HCEC 1CT (cell line): ENCODE measurements at places on chromosomes 13 and 19.
A peak's percentile ranks its signal among the peaks of the same experiment; 100 is the strongest.

DNA sequence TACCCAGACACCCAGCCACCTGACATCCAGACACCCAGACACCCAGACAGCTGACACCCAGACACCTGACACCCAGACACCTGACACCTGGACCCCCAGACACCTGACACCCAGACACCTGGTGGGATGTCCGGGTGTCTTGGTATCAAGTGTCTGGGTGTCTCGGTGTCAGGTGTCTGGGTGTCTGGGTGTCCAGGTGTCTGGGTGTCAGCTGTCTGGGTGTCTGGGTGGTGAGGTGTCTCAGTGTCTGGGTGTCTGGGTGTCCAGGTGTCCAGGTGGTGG, 18.6 kb downstream of the C19orf12 start:
- no peak for DNase-seq

DNA sequence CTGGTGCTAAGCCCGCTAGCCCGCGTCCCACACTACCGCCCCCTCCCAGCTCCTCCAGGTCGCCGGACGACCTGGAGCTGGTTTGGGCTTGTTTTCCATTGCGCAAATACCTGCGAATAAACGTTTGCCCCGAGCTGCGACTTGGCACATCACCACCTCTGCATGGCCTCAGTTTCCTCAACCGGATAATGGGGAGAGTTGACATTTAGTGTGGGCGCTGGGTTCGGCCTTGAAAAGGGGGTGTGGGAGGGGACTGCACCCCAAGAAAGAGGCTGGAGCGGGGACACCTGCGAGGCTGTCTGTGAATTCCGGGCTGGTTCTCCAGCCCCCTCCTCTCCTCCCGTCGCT, 11.0 kb upstream of the JUND start:
- peak; percentile 27 for DNase-seq

GRCh38 chr13:73739394-73739793, 394.8 kb downstream of the KLF12 start:
- no peak for DNase-seq

GRCh38 chr13:99425485-99426341, 75.6 kb upstream of the TM9SF2 start:
- DNase-seq, result no peak

GRCh38 chr13:109383683-109384082, 402.7 kb downstream of the IRS2 start:
- DNase-seq, result peak; percentile 76

GRCh38 chr13:51122868-51123566, 11.9 kb upstream of the C13orf42 start:
- no peak for DNase-seq

- DNase-seq, result no peak
These were observed 19.0 kb upstream of the LEUTX start for GRCh38 chr19:39759457-39760184.

GRCh38 chr13:108922108-108922507, 292.7 kb downstream of the MYO16 start:
- DNase-seq, result no peak

DNA sequence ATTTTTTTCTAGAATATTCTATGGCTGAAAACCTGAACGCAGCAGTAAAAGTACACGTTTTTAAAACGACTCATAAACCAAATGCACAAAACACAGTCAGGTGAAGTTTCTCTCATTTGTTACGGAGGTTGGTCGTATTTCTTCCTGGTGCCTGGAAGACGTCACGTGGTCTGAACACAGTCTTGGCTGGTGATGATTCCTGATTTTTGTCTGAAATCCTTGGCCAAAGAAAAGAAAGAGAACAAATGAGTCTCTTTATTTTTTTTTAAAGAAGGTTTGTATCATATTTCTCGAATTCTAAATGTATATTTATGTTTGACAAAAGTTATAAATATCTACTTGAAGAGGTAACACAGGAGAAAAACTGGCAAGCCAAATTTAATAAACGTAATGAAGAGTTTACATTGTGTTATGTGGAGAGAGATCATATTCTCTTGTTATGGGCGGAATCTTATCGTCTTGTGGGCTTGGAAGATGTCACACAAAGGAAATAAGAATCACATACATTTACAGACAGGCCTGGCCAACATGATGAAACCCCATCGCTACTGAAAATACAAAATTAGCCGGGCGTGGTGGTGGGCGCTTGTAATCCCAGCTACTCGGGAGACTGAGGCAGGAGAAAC, 10.0 kb upstream of the PNMA8A start:
- no peak for DNase-seq

DNA sequence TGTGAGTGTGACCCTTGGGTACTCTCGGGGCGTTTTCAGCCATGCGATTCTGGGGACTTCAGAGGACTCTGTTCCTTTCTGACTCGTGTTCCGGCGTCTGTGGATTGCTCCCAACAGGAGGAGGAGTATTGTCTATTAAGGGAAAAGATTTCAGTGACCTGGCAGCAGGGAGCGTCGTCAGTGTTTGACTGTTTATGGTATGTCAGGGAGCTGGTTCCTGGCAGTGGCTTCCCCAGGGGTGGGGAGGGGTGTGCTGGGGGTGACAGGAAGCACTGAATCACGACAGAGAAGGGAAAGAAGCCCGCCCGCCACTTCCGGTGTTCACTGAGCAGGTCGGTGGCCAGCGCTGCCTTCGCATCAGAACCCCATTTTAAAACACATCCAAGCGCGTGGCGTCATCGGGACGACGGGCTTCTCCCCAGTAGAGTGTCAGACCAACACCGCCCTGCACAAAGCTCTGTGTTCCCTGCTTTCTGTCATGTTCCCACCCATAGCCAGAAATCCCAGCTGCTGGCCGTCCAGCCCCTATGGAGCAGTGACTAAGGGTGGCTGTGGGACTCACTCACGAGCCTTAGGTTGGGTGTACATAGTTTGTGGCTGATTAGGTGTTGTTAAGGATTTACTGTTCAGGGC, 33.8 kb downstream of the COL4A2 start:
- peak; percentile 89 for DNase-seq

DNA sequence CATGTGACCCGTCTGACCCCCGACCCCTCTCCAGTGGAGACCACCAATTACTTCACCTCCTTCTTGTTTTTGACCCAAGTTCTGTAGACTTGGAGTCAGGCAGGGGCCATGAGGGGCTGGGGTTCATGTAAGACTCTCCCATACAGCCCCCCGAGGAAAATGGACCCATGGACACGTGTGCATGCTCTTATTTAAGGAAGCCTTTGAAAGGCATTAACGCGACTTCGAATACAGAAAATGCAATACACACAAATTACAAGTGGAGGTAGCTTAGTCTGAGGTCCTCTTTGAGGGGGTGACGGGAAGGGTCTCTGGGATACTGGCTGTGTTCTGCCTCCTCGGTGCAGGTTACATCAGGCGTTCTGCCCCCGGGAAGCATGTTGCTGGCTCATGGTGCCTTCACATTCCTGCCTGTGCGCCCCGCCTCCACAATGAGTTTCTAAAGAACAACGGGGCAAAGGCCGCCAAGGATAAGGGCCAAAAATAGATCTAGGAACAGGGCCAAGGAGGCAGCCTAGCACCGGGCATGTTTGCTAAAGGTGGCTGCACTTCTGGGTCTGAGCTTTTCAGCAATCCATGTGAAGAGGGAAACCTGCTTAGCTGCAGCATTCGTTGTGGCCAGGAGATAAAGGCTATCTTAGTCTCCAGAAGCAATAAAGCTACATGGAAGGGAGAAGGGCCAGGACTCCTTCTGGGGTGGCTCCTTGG, 54.5 kb downstream of the RAB20 start:
- DNase-seq, result no peak

DNA sequence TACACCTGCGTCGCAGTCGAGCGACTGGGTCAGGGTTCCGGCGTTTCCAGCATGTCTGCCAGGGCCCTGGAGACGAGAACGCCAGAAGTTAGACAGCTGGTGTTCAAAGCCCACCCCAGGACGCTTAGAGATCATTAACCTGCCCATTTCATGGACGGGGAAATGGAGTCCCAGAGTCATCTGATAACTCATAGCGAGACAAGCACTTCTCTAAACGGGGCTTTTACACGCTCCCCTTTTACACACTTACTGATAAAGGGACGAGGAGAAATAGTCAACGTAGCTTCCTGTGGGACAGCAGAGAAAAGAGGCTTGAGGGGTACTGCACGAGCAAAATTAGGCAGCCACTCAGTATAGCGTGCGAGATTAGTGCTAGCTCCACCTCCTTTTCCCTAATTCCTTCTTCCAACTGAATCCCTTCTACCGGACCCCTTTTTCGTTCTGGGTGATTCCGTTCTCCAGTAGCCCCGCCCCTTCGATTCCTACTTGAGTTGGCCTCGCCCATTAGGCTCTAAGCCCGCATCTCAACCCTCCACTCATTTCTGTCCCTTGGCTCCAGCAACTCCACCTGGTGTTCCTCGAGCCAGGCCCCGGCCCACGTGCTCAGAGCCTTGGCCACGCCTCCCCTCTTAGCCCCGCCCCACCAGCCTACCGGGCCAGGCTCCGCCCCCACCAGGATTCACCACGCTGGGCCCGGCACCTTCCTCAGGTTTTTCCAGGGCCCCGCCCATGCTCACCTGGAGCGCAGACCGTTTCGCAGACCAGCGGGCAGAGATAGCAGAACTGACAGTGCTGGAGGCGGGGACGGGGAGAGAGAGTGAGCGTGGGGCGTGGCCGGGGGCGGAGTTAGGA, 3.7 kb downstream of the HRC start:
- DNase-seq, result peak; percentile 23

DNA sequence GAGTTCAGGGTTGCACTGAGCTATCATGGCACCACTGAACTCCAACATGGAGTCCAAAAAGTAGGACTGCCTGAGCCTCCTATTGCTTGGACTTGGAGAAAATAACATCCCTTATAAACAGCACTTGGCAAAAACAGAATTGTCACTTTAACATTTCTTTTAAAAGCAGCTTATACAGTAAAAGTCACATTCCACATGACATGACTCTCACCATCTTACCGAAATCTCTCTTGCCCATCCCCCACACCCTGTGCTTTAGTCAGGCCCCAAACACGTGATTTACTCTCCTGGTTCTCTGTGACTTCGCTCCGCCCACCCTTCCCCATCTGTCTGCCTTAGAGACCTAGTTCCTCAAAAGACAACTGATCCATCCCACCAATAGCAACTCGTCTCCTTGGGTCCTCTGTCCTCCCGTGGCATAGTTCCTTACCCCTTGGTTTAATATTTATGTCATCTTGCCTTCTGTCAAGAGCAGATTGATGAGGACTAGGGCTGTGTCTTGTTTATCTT, 4.6 kb downstream of the SAFB start:
- DNase-seq, result peak; percentile 13

- DNase-seq, result no peak
These were observed 2.1 kb downstream of the RNF225 start for GRCh38 chr19:58397533-58398037.

GRCh38 chr13:23703246-23703860, 133.1 kb downstream of the TNFRSF19 start:
- DNase-seq, result no peak

DNA sequence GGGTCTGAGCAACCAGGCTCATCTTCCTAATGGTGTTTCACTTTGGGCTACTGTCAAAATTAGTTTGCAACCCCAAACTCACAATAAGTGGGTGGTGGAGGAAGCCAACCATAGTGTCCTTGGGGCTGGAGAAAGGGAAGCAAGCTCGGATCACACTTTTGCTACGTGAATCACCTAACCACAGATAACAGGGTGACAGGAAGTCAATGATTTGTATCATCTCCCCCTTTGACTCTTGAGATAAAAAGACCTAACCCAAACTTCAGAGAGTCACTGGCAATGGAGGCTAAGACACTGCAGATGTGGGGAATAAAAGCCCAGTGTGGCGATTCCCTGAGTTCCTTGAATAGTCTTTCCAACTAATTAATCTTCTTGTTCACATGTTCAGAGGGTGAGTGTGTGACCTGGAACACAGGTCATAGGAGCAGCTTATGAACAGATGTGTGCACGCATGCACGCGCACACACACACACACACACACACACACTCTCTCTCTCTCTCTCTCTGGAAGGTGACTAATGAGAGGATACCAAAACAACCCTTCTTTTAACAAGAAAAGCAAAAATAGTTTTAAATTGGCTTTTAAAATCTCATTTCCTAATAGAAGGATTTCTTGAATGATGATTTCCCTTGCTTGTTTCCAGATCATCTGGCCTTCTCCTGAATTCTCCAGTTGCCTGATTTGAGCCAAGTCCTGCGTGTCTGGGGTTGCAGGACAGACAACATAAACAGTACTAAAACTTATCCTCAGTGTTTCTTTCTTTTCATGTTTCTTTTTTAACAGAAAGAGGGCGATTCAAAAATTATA, 21.2 kb upstream of the DOCK9 start:
- peak; percentile 29 for DNase-seq

- DNase-seq, result no peak
These were observed 985.6 kb downstream of the SLITRK5 start for GRCh38 chr13:88656751-88657150.
